Mesothelial cell of epicardium (in vitro differentiated cells): ENCODE measurements at places on chromosomes 4 and X. TPM values are rescaled to one million over a fixed set of nuclear protein-coding genes. Genes with fewer than 3 reads are reported as not detected.

Gene ARL13A
- total RNA-seq: not detected in 3 replicates

Gene IL9R
- 0.16 TPM in 2 of 3 replicates, not detected in the other for total RNA-seq

Gene GLUD2
- total RNA-seq: 1.4 to 1.5 TPM (median 1.5 TPM) in 3 replicates

Gene SLC10A7
- 13.3 to 15.9 TPM (median 15.5 TPM) in 3 replicates for total RNA-seq

Gene PGAM4
- not detected in 3 replicates for total RNA-seq
